ENCODE measurements at places on chromosomes 16 and 17.
A peak's percentile ranks its signal among the peaks of the same experiment; 100 is the strongest.

DNA sequence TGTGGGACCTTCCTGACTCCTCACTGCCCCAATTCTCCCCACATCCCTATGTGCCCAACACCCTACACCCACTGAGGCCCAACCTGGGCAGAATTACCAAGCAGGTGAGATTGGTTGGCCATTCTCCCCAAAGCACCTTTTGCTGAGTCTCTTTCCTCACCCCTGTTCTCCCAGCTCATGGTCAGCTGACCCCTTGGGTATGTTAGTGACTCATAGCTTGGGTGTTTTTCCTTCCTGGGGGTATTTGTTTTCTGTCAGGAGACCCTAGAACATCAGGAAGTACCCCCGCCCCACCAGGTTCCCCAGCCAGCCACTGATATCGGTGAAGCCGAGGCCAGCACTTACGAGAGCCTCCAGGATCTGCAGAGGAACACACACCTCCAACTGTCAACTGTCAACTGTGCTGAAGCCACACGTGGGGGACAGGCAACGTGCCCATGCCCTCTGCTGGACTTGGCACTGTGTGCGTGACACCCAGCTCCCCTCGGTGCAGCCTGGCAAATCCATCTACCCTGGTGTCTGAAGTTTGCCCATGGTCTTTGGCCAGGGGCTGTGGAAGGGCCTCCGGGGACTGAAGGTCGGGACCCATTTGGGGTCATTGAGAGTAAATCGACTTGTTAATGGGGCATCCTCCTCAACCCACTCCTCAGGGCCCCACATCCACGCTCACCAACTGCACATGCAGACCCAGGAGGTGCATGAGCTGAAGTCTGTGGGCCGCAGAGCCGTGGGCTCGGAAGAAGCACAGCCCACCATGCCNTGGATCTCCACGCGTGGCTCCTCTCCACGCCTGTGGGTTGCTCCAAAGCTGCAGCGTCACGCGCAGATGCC, 53.1 kb downstream of the METRNL start:
- no peak for DNase-seq

DNA sequence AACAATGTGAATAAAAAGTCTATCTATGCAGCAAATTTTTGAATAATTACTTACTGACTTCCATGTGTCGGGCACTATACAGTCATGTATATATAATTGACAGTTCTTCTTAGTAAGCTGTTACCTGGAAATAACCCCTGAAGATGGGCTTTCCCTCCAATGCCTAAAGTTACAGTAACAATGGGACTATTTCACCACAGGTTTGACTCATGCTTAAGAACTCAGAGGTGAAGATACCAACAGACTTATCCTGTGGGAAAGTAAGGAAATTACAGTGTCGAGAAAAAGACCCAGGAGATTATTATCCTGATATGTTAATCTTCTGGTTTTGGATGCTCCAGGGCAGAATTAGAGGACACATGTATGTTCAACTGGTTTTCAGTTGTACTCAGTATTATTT, 601.5 kb upstream of the SOX9 start:
- no peak for DNase-seq

- no peak for DNase-seq
Observed at GRCh38 chr17:76276461-76277299, 11.5 kb downstream of the UBALD2 start.

DNA sequence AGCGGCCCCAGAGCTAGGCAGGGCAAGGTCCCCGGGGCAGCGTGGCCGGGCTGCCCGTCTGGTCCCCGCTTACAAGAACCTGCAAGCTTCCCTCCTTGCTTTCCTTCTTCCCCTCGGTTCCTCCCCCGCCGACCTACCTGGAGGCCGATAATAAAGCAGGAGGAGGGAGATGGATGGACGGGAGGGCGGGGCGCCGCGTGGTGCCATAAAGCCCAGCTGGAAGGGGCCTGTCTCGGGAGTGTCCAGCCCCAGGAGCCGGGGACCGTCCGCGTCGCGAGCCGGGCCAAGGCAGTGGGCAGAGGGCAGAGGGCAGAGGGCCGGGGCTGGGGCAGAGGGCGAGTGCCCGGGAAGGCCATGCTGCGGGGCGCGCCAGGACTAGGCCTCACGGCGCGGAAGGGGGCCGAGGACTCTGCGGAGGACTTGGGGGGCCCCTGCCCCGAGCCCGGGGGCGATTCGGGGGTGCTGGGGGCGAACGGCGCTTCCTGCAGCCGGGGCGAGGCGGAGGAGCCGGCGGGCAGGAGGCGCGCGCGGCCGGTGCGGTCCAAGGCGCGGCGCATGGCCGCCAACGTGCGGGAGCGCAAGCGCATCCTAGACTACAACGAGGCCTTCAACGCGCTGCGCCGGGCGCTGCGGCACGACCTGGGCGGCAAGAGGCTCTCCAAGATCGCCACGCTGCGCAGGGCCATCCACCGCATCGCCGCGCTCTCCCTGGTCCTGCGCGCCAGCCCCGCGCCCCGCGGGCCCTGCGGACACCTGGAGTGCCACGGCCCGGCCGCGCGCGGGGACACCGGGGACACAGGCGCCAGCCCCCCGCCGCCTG, at the start of gene BHLHA9:
Gene BHLHA9, plus strand, starts transcription at position 235 of the 820 bp plus-strand sequence. Its CDS starts 120 bp downstream, at position 355.
- no peak for DNase-seq

GRCh38 chr17:2852221-2852620, 56.0 kb downstream of the RAP1GAP2 start:
- no peak for DNase-seq

- DNase-seq = no peak
Observed at GRCh38 chr17:66330646-66331037, 28.2 kb downstream of the PRKCA start.

DNA sequence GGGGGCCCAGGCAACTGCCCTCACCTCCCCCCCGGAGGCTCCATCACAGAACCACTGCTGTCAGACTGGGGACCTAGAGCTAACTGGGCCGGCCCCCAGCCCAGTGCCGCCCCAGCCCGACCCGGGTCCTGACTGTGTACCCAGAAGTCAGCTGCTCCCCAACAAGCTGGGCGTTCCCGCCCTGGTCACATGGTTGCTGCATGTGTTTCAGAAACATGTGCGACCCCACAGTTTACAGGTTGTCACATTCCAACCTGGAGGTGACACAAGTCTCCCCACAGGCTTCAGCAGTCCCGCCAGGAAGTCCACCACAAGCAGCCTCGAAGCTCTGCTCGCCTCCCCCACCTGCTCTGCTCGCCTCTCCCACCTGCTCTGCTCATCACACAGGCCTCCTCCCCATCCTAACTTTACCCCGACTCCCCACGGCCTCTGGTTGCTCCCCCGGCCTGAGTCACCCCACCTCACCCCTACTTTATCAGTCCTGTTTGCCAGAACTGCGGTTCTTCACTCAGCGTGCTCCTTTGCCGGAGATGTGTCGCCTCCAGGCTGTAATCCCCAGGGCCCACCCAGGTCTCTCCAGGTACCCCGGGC, 968 bp downstream of the MRPL28 start:
- no peak for DNase-seq

GRCh38 chr17:50265690-50266315, 8.5 kb upstream of the TMEM92 start:
- no peak for DNase-seq

GRCh38 chr17:31416503-31416923, 25.0 kb downstream of the RAB11FIP4 start:
- DNase-seq = no peak

- DNase-seq = no peak
Observed at GRCh38 chr16:13436641-13437412, 483.1 kb upstream of the ERCC4 start.

DNA sequence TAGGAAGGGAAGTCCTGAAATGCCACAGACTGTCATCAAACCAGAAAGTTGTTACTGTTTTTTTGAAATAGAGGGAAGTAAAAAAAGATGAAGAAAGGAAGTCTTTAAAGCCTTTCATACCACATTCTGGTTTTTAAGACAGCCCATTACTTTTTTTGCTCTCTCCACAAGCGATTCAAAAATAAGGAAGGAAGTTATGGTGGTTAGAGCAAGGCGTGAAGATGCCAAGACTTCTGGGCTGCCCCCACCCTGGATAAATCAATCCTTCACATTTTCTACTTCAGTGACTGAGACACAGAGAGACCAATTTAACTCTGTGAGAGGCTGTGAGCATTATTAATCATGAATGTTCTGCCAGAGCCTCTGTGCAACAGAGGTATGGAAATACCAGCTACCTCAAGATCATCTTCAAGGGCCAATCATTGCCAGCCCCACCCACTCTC, 82.3 kb upstream of the BCAR1 start:
- DNase-seq = no peak

GRCh38 chr17:17971431-17972125, 622 bp downstream of the TOM1L2 start:
- DNase-seq = no peak

GRCh38 chr16:85173981-85174751, 61.9 kb upstream of the CIBAR2 start:
- no peak for DNase-seq

GRCh38 chr17:77125432-77125901, 15.3 kb upstream of the SEC14L1 start:
- DNase-seq = no peak

GRCh38 chr17:81238490-81238814, 403 bp downstream of the TEPSIN start:
- DNase-seq = no peak

DNA sequence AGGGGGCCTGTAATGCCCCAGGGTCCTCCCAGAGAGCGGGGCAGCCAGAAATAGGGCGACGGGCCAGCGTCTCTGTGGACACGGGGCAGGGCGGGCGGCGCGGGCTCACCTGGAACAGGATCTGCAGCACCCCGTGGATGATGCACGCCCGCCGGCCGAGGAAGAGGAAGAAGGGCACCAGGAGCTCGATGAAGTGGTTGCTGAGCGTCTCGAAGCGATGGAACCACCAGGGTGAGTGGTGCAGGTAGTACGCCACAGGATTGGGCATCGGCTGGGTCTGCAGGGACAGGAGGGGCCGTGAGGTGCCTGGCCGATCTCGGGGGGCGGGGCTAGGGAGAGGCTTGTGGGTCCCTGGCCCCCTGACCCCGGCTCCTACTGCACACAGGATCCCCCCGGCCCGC, 78.9 kb upstream of the GNG13 start:
- no peak for DNase-seq

DNA sequence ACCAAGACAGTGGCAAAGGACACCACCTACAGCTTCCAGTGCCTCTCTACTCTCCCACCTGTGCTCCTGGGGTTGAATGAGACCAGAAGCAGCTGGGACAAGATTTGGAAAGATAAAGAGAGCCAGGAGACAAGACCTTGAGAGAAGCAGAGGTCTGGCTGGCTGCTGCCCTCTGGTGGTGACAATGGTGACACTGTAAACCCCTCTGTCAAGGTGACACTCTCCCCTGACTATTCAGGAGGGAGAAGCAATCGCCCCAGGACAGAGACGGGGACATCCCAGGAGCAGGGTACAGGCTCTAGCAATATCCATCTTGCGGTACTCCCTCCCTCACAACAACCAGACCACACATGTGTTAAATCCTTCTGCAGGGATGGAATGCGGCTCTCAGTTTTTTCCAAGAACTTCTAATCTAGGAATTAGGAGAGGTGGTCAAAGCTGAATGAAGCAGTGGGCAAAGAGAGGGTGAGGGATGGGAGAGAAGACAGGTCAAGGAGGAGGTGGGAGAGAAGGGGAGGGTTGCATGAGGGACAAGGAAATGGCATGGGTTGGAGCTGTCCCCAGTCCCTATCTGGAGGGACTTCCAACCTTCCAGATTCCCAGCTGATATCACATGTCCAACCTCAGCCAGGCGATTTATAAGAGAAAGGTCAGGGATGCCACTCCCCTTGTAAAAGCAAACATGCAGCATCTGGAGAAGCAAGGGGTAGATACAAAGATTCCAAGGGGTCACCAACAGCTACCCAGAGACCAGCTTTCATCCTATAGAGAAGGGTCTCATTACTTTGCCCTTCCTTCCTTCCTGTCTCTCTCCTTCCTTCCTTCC, 2.9 kb downstream of the PHOSPHO1 start:
- peak; percentile 91 for DNase-seq

DNA sequence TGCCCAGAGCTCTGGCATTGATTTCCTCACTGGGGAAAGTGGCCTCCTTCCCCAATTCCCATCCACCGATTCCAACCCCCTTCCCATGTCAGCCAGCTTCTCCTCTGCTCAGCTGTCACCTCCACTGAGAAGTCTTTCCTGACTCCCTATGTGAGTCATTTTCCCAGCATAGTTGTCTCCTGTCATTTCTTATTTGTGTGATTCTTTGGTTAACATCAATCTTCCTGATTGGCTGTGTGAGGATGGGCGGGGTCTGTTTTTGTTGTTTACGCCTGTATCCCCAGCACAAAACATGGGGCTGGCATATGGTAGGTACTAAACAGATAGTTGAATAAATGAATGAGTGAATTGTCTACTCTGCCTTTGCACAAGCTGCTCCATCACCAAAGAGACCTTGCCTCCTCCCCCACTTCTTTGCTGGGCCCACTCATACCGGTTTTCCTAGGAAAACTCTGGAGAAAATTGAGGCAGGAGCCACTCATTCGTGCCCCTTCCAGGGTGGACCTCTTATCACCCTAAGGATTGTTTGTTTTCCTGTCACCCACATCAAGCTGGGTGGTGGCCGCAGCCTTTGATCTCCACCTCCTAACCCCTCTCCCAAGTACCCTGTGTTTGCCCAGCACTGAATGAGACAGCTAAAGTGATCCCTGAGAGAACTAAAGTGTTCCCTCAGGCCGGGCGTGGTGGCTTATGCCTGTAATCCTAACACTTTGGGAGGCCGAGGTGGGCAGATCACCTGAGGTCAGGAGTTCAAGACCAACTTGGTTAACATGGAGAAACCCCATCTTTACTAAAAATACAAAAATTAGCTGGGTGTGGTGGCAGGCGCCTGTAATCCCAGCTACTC, 1.2 kb upstream of the GRB7 start:
- no peak for DNase-seq

- DNase-seq = no peak
Observed at GRCh38 chr16:17306745-17307144, 164.0 kb downstream of the XYLT1 start.

GRCh38 chr17:42386777-42387657, 1.2 kb downstream of the STAT3 start:
- no peak for DNase-seq

- no peak for DNase-seq
Observed at GRCh38 chr16:8576141-8577004, 13.9 kb downstream of the TMEM114 start.

DNA sequence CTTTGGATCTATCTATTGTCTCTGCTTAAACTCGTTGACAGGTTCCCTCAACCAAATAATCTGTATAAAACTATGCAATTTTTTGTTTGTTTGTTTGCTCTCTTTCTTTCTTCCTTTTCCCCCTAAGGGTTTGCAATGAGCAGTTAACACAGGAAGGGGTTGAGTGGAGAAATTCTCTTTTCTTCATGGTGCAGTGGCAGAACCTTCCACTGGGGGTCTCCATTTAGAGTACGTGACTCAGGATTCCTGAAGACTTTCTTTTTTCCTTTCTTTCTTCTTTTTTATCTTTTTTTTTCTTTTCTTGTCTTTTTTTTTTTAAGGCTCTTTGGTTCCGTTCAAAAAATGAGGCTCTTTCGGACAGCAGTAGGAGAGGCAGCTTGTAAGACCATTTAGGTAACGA, 19.5 kb upstream of the RBFOX1 start:
- DNase-seq = no peak

- DNase-seq = no peak
Observed at GRCh38 chr16:54506741-54507500, 220.3 kb upstream of the IRX3 start.

DNA sequence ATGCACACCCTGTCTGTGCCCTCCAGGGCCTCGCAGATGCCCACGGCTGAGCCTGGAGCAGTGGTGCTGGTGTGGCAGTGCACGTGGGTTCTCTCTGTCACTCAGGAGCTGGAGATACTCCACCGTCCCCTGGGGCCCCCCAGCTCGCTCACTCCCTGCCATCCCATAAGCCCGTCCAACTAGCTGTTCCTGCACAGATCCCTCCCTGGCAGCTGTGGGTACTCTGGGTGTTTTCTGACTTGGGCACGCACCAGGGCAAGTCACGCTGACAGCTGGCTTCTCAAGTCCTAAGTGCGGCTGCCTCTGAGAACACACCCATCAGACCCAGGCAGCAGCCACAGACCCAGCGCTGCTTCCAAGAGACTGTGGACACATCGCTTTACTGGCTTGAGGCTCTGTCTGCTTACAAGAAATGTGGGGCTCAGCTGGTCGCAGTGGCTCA, 25.4 kb upstream of the ITGB4 start:
- no peak for DNase-seq
